ENCODE measurements at places on chromosomes 6 and 20.
A peak's percentile ranks its signal among the peaks of the same experiment; 100 is the strongest.

- no peak for DNase-seq
These were observed 7.4 kb upstream of the PNRC1 start for GRCh38 chr6:89073014-89073620.

GRCh38 chr20:16005021-16005914 is 568.0 kb downstream of the KIF16B start:
- DNase-seq, result no peak

DNA sequence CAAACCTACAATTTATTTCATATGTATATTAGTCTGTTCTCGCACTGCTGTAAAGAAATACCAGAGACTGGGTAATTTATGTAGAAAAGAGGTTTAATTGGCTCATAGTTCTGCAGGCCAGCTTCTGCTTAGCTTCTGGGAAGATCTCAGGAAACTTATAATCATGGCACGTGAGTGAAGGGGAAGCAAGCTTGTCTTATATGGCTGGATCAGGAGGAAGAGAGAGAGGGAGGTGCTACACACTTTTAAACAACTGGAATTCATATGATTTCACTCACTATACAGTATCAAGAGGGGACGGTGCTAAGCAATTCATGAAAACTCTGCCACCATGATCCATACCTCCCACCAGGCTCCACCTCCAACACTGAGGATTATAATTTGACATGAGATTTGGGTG is 29.9 kb downstream of the PHACTR2 start:
- no peak for DNase-seq

GRCh38 chr20:22368235-22368634 is 216.1 kb downstream of the FOXA2 start:
- no peak for DNase-seq

- no peak for DNase-seq
These were observed 149.5 kb upstream of the BMP5 start for GRCh38 chr6:56024931-56025330.

- DNase-seq, result no peak
These were observed at the start of gene UNC5CL for GRCh38 chr6:41039060-41039998. Gene UNC5CL, minus strand, starts transcription at chr6:41039221. Its CDS starts 4,147 bp downstream, at chr6:41035074.

GRCh38 chr6:81063891-81064290 is 688.6 kb downstream of the TENT5A start:
- no peak for DNase-seq

GRCh38 chr6:6438286-6438685 is 117.8 kb upstream of the F13A1 start:
- no peak for DNase-seq

DNA sequence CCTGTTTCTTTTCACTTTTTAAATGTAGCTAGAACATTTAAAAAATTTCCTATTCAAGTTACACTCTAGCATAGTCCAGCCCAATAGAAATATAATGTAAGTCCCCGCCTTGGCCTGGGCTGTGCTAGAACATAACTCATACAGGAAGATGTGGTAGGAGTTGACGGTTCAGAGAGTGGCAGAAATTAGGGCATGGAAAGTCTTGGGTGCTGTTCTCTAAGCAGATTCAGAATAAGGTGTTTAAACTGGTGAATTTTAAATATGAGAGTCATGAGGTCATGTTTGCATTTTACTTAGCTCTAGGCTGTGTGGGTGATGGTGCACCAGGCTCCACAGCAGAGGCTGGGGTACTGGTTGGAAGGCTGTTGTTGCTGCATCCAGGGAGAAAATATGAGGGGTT is 256.5 kb downstream of the FARS2 start:
- DNase-seq, result no peak

DNA sequence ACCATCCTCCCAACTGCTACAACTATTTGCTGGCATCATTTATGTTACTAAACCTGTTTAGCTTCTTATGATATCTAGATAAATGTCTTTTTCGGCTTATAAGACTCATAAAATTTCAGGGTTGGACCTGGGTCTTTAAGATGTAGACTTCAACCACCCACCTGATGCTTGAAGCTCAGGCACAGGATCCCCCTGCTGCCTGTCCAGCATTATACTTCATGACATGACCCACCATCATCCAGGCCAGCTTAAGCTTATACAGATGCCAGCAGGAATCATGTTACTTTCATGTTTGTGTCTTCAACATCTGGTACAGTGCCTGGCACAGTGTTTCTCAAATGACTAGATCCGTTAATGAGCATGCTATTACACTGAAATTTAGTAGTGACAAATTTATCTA is 47.4 kb downstream of the SLC17A5 start:
- DNase-seq, result no peak

GRCh38 chr6:116290799-116291198 is 11.1 kb upstream of the TSPYL1 start:
- no peak for DNase-seq

DNA sequence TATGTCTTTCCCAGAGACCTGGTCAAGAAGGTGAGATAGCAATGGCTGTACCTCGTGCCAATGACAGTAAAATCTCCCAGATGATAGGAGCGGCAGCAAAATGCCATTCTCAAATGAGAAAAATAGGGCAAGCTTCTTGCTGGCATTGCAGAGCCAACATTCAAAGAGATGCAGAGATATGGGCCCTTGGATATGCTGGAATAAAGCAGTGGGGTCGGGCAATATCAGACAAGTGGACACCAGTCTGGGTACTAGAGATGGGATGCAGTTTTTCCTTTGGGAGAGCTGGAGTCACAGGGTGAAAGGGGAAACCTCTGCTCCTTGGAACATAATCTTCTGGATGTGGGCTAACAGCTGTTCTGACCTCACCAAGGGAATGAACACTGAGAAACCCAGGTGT is 29.0 kb downstream of the GSTA4 start:
- DNase-seq, result no peak

- DNase-seq, result no peak
These were observed 587 bp downstream of the PDSS2 start for GRCh38 chr6:107458672-107459282.

DNA sequence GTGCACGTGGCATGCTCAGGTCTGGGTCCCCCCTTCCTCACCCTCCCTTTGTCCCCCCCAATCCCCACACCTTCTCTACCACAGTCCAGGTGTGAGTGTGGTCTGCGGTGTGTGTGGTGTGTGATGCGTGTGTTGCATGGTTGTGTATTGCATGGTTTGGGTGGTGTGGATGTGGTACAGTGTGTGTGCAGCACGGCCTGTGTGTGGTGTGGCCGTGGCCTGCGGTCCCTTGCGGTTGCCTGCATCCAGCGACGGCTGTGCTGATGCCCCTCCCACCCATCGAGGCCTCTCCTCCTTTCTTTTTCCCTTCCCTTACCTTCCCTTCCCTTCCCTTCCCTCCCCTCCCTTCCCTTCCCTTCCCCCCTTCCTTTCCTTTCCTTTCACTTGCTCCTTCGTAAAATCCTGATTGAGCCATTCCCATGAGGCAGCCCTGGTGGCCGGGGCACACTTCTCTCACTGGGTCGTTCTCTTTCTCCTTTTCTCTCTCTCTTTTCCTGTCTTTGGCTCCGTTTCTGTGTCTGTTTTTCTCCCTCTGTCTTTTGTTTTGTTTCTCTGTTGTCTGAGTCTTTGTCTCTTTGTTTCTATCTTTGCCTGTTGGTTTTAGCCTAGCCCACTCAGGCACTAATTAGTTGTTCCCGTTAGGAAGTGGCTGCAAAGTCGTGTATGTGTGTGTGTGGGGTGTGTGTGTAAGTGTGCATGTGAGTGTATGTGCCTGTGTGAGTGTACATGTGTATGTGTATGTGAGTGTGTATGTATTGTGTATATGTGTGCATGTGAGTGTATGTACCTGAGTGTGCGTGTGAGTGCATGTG is 65.7 kb downstream of the SRC start:
- no peak for DNase-seq

GRCh38 chr20:46161921-46162320 is 43.8 kb downstream of the CD40 start:
- no peak for DNase-seq

- DNase-seq, result no peak
These were observed 506.6 kb downstream of the DHX35 start for GRCh38 chr20:39468703-39469102.

DNA sequence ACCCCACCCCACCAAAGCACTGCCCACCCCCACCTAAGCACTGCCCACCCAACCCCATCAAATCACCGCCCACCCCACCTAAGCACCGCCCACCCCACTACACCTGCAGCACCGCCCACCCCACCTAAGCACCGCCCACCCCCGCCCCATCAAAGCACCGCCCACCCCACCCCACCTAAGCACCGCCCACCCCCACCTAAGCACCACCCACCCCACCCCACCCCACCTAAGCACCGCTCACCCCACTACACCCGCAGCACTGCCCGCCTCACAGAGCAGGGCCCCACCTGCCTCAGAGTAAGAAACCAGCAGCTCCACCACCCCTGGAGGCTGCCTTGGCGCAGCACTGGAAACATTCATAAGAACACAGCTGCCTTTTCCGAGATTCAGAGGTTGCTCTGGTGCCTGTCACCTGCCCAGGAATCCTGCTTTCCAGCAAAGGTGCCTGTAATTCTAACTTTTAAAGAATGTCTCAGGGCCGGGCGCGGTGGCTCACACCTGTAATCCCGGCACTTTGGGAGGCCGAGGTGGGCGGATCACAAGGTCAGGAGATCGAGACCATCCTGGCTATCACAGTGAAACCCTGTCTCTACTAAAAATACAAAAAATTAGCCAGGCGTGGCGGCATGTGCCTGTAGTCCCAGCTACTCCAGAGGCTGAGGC is 148.2 kb downstream of the BMP7 start:
- DNase-seq, result no peak

- no peak for DNase-seq
These were observed 64.7 kb upstream of the APCDD1L start for GRCh38 chr20:58579819-58580473.

GRCh38 chr20:56032251-56032650 is 26.9 kb upstream of the CBLN4 start:
- no peak for DNase-seq

- peak; percentile 88 for DNase-seq
These were observed 535 bp upstream of the DNAAF9 start for GRCh38 chr20:3407771-3408637.

GRCh38 chr6:84135291-84135690 is 92.2 kb downstream of the CEP162 start:
- no peak for DNase-seq

DNA sequence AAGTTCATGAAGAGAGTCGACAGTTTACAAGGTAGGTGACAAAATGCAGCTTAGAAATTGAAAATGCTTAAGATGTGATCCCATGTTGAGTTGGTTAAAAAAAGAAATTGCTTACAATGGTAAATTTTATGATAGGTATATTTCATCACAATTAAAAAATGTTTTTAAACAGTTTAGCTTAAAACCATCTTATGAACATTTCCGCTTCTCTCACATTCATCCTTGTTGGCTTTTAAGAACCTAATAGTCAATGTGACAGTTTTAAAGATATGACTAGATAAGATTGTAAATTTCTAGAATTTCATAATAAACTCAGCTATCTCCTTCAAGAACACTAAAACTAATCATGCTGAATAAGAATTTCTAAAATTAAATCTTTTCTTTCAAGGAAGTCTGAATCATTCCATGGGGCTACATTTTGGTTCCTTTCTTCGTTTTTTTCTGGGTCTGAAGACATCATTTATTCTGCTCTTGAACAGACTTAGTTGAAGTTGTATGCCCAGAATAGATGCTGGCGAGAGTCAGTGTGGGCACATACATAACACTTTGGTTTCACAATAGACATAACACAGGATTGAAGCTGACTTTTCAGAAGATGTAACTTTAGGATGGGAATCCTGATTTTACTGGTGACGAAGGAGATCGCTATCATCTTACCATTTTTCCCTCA is 35.9 kb upstream of the LTV1 start:
- DNase-seq, result no peak

DNA sequence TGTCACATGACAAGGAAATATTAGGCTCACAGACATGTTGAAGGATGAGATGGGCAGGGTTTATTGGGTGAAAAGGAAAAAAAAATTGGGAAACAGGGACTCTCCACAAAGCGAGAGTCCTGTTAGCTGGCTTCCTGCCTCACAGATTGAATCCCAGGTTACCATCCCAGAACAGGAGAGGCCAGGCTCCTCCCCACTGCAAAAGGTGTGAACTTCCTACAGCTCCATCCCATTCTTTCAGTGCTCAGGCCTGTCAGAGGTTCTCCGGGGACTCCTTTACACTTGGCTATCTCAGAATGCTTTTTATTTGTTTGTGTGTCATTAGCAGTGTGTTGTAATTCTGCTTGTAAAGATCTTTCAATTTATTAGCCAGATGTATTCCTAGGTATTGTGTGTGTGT is 115.1 kb downstream of the ADTRP start:
- DNase-seq, result no peak
